Caco-2 (cell line): ENCODE measurements at places on chromosomes 12 and 14. TPM values are rescaled to one million over a fixed set of nuclear protein-coding genes. Genes with fewer than 3 reads are reported as not detected.

C12orf60 gene
- total RNA-seq: 1.8 and 2.8 TPM in 2 replicates

RASAL1 gene
- total RNA-seq: not detected in 2 replicates

KRT71 gene
- 1.2 and 1.5 TPM in 2 replicates for total RNA-seq

GRCh38 chr12:100919116-100919515, 124.5 kb downstream of the ANO4 start:
- no peaks in the 10 kb centered on the region for H3K36me3 ChIP-seq
- no peak for DNase-seq
- H3K4me1 ChIP-seq: no peaks in the 10 kb centered on the region
- no peak overlapping the region for H3K27ac ChIP-seq
- H3K4me3 ChIP-seq: no peak overlapping the region

- H3K4me3 ChIP-seq: no peak overlapping the region
- no peaks in the 10 kb centered on the region for H3K27me3 ChIP-seq
- H3K27ac ChIP-seq: no peak overlapping the region
- DNase-seq: no peak
- no peaks in the 10 kb centered on the region for H3K36me3 ChIP-seq
These were observed 332.3 kb downstream of the TMEM121 start for GRCh38 chr14:105858676-105859025.

DNA sequence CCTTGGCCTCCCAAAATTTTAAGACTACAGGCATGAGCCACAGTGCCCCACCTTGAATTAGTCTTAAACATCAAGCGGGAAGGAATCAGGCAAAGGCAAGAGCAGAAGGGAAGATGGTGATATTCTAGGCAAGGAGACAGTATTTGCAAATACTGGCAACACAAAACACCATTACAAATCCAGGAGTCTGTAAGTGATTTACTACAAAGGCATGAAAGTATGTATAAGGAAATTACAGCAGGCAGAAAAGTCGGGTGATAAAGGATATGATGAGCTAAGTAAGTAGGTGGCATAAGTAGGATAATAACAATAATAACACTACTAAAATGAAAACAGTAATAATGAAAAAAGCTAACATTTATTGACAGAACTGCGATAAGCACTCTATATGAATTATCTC, 28.5 kb downstream of the FMNL3 start:
- no peak overlapping the region for H3K27ac ChIP-seq
- no peak for DNase-seq
- H3K4me3 ChIP-seq: no peak overlapping the region
- no peaks in the 10 kb centered on the region for H3K27me3 ChIP-seq
- H3K36me3 ChIP-seq: no peaks in the 10 kb centered on the region

DNA sequence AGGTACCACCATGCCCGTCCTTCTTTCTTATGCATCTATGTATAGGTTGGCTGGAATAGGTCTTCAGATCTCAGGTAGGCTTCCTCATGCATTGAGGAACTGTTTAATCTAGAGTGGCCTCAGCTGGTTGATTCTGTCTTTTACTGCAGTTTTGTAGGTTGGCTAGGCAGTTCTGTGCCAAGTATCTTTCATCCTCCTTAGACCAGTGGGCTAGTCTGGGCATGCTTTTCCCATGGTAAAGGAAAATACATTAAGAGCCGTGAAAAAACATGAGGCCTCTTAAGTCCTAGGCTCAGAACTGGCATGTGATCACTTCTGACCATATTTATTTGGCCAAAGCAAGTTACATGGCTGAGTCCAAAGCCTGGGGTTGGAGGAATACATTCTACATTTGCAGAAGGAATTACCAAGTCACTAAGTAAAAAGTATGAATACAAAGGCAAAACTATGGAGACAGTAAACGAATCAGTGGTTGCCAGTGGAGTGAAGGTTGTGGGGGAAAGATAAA, 137.3 kb downstream of the WIF1 start:
- H3K4me3 ChIP-seq: no peak overlapping the region
- no peak for DNase-seq
- no peak overlapping the region for H3K27ac ChIP-seq
- H3K36me3 ChIP-seq: no peaks in the 10 kb centered on the region
- no peaks in the 10 kb centered on the region for H3K27me3 ChIP-seq

- H3K27me3 ChIP-seq: no peaks in the 10 kb centered on the region
- DNase-seq: no peak
- H3K36me3 ChIP-seq: no peaks in the 10 kb centered on the region
- H3K27ac ChIP-seq: peak overlapping the region; percentile 43
- peaks cover 22% of the 10 kb centered on the region for H3K4me1 ChIP-seq
These were observed 90.0 kb downstream of the RMST start for GRCh38 chr12:97552410-97553121.
